ENCODE measurements at places on chromosomes 3 and 15. TPM values are rescaled to one million over a fixed set of nuclear protein-coding genes. Genes with fewer than 3 reads are reported as not detected.

Gene TRPC1
- total RNA-seq: 113 TPM

Gene SNX22
- total RNA-seq: 9.7 TPM

Gene KCNMB3
- total RNA-seq: 9.7 TPM

Gene FAM81A
- 58.2 TPM for total RNA-seq

Gene CELSR3
- total RNA-seq: 67.9 TPM

Gene UNC13C
- total RNA-seq: 28.2 TPM

Measured in parietal lobe (tissue), 2 donors.